Activated effector memory CD4-positive, alpha-beta T cell treated with Interleukin-2 at 50 U/mL for 16 hours (primary cell): ENCODE measurements at places on chromosomes 2 and 18.

GRCh38 chr2:25294573-25295462, 46.9 kb downstream of the DNMT3A start:
- peak; percentile 77 for DNase-seq

DNA sequence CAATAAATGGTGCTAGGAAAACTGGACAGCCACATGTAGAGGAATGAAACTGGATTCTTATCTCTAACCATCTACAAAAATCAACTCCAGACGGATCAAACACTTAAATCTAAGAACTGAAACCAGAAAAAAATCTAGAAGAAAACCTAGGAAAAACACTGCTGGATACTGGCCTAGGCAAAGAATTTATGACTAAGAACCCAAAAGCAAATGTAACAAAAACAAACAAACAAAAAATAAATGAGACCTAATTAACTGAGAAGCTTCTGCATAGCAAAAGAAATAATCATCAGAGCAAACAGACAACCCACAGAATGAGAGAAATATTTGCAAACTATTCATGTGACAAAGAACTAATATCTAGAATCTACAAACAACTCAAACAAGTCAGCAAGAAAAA, 314.0 kb upstream of the REV1 start:
- DNase-seq, result no peak

GRCh38 chr2:25797620-25798488, 80.4 kb downstream of the ASXL2 start:
- no peak for DNase-seq

GRCh38 chr18:49835405-49835804, 22.1 kb upstream of the ACAA2 start:
- no peak for DNase-seq

DNA sequence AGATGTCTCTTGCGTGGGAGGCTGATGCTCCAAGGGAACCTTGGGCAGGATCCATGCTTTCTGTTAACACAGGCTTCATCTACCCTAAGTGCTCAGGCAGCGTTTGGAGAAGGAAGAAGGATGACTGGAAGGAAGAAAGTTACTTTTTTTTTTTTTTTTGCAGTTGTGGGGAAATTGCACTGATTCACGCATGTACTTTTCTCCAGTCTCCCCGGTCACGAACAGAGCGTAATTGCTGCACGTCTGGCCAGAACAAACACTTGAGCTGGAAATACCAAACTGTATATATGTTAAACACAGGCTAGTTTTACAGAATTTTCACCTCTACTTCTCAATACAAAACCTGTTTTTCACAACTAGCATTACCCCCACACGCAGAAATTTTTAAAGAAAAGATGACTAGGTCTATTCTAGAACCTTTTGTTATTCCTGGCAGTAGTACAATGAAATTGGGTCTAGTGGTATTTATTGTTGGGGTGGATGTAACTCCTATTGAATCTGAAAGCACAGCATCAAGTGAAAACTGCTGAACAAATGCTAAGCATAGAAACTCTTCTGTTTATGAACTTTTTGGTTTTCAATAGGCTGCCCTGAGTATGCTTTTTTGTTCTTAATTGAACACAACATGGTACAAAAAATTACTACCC, 9.3 kb upstream of the SCYGR5 start:
- no peak for DNase-seq

GRCh38 chr2:129923265-129924091, 56.0 kb upstream of the RAB6C start:
- DNase-seq, result no peak
